ENCODE measurements at places on chromosomes 3 and 15.

DNA sequence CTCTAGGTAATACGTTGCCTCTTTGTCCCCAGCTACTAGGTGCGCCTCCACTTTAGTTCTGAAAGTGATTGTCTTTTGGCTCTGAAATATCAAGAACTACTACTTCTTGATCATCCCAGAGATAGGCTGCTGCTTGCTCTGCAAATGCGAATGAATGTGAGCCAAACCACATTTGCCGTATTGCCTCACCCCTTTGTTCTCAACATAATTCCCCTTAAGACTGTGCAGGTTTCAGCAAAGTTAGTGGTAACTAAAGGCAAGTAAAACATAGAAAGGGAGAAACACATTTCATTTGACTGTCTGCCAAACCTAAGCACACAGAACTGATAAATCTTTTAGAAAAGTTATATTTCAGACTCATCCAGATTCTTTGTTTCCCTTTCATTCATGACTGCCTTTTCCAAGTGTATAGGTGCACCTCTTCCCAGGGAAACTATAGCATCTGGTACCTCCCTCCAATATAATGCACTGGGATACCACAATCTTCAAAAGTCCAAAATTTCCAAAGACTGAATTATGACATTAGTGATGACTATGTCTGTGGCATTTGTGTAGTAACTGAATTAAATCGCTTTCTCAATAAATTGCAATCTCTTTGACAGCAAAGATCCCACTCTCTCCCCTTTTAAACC, 720.6 kb upstream of the CBLB start:
- no peaks in the 10 kb centered on the region for H3K4me1 ChIP-seq
- DNase-seq = no peak
- H3K4me3 ChIP-seq = no peak overlapping the region

DNA sequence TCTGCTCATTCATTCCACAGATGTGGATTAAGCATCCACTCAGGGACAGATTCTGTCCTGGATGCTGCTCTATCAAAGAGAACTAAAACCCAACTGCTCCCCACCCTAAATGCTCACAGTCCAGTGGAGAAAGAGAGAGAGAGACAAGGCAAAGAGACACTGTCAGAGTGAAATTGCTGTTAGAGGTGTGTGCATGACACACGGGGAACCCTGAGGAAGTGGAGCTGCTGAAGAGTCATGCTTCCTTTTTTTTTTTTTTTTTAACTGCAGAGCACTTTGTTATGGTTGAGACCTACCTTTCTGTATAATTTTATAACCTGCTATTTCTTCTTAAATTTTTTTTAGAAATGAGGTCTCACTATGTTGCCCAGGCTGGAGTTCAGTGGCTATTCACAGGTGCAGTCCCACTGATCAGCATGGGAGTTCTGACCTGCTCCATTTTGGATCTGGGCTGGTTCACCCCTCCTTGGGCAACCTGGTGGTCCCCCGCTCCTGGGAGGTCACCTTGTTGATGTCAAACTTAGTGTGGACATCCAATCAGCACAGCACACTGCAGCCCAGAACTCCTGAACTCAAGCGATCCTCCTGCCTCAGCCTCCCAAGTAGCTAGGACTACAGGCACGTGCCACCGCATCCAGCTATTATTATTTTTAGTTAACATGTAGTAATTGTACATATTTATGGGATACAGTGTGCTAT, 18.2 kb upstream of the PSTPIP1 start:
- no peak for DNase-seq
- H3K27ac ChIP-seq = no peak overlapping the region
- H3K4me3 ChIP-seq = no peak overlapping the region
- H3K36me3 ChIP-seq = no peaks in the 10 kb centered on the region
- H3K27me3 ChIP-seq = no peaks in the 10 kb centered on the region

GRCh38 chr3:79767905-79768267, at the start of gene ROBO1:
TSS of gene ROBO1 (minus strand) at chr3:79767998.
- H3K4me1 ChIP-seq = peaks cover 4% of the 10 kb centered on the region
- H3K27ac ChIP-seq = no peak within 1 kb of the TSS
- H3K36me3 ChIP-seq = no peaks in the 10 kb centered on the region
- H3K27me3 ChIP-seq = peaks cover 6% of the 10 kb centered on the region

GRCh38 chr3:168847291-168847883, 751.7 kb upstream of the GOLIM4 start:
- H3K27me3 ChIP-seq = no peaks in the 10 kb centered on the region
- DNase-seq = no peak
- H3K4me3 ChIP-seq = no peak overlapping the region
- H3K36me3 ChIP-seq = no peaks in the 10 kb centered on the region

GRCh38 chr3:136152176-136152843, 43.8 kb downstream of the MSL2 start:
- H3K27me3 ChIP-seq = no peaks in the 10 kb centered on the region
- H3K4me1 ChIP-seq = peaks cover 4% of the 10 kb centered on the region
- no peaks in the 10 kb centered on the region for H3K36me3 ChIP-seq

DNA sequence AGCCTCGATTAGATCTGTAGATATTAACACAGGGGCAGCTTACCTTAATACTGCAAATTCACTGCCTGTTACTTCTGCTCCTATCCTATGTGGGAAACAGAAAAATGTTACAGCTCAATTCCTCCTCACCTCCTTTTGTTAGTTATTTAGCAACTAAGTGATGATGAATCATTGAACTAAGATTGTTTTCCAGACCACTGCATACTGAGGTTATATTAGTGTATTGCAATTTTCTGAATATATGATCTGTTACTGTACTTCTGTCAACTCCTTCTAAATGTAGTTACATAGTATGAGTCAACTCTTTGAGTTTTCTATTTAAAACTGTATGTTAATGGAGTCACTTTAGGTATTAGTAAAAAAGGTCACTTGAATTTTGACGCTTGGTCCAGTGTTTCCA, 331.5 kb upstream of the SLCO3A1 start:
- no peak overlapping the region for H3K4me3 ChIP-seq
- DNase-seq = no peak
- no peak overlapping the region for H3K27ac ChIP-seq
- H3K4me1 ChIP-seq = no peaks in the 10 kb centered on the region
- H3K27me3 ChIP-seq = no peaks in the 10 kb centered on the region

DNA sequence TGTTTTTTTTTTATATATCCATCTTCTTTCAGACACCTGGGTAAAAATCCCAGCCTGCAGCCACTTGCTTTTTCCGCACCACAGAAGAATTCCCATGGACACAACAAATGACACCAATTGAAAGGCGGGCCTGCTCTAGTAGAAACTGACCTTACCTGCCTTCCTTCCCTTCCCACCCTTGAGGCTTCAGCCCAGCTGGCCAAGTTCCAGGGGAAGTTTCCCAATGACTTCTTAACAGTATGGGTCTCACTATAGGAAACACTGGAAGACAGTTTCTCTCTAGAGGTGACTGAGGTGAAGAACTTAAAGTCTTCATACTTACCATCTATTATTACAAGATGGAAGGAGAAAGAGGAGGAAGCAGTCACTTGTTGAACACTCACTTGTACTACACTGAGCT, 714.2 kb upstream of the NR2F2 start:
- no peak for DNase-seq
- no peaks in the 10 kb centered on the region for H3K27me3 ChIP-seq
- no peaks in the 10 kb centered on the region for H3K36me3 ChIP-seq
- no peaks in the 10 kb centered on the region for H3K4me1 ChIP-seq

GRCh38 chr3:97835761-97836160, 13.9 kb downstream of the CRYBG3 start:
- no peaks in the 10 kb centered on the region for H3K36me3 ChIP-seq
- H3K27me3 ChIP-seq = no peaks in the 10 kb centered on the region
- H3K4me1 ChIP-seq = no peaks in the 10 kb centered on the region
- H3K27ac ChIP-seq = no peak overlapping the region
- no peak for DNase-seq

GRCh38 chr15:25774871-25775270, 88.3 kb downstream of the ATP10A start:
- no peak overlapping the region for H3K4me3 ChIP-seq
- H3K4me1 ChIP-seq = no peaks in the 10 kb centered on the region
- H3K36me3 ChIP-seq = no peaks in the 10 kb centered on the region
- H3K27ac ChIP-seq = no peak overlapping the region

DNA sequence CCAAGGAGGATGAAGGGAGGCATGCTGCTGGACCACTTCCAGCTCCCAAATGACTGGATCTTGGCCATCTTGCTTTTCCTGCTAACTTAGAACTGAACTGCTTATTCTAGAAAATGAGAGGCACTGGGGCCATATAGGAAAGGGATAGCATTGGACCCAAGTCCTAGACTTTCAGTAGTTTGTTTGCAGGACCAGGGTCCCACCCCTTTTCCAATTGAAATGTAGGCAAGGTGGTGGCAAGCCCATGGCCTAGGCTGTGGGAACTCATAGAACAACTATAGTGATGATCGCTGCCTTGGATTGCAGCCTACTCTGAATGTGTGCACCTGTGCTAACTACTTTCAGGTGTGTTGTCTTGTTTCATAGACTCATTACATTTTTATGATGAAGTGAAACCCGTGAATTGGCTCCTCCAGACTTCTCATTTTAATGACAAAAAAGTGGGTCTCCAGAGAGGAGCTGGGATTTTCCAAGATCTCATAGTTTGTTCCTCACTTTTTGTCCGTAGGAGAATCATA, 50.3 kb downstream of the TGFBR2 start:
- H3K36me3 ChIP-seq = peaks cover 56% of the 10 kb centered on the region
- H3K27ac ChIP-seq = peak overlapping the region; percentile 78
- H3K27me3 ChIP-seq = no peaks in the 10 kb centered on the region
- peaks cover 73% of the 10 kb centered on the region for H3K4me1 ChIP-seq
- DNase-seq = no peak
- no peak overlapping the region for H3K4me3 ChIP-seq

DNA sequence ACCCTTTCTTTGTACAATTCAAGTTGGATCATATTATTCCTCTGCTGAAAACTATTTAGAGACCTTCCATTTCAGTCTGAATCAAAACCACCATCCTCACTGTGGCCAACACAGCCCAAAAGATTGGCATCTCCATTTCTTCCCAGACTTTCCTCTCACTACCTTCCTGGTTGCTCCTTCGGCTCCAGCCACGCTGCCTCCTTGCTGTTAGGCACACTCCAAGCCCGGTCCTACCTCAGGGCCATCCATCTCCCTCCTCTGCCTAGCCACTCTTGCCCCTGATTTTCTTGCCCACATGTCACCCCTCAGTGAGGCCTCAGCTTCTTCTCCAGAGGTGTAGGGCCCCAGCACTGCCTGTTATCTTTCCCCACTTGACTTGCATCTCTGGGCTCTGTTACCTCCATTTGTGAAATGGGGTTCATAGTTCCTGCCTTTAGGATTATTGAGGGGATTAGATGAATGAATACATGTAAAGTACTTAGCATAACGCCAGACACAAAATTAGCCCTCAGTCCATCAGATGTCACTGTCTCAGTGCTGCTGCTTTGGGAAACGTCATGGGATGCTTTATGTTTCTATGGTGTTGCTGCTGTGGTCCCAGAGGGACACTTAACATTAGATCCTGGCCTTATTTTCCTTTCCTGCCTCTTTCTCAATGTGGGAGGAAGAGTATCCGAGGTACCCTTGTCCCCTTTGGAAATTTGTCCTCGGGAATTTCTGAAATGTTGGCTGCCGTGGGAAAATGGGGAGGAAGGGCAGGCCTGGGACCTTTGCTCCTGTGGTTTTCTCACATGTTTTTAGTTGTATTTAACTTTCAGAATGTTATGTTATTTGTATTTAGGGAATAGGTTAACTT, 31.3 kb downstream of the SNRK start:
- H3K36me3 ChIP-seq = no peaks in the 10 kb centered on the region
- DNase-seq = no peak

DNA sequence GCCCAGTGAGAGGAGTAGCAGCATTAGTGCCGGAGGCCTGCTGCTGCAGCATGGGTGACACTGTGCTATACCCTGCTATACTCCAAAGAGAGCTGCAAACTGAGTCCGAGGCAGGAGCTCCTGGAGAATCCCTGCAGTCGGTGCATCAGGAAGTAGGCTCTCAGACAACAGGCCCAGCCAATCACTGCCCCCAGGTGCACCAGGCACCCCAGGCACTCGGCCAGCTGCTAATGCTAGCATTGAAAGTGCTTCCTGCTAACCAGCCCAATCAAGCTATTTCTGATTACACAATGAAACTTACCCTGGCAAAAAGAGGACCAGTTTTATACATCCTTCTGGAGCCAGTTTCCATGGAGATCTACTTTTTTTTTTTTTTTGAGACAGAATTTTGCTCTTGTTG, 45.6 kb upstream of the IREB2 start:
- DNase-seq = no peak
- H3K27me3 ChIP-seq = no peaks in the 10 kb centered on the region
- H3K36me3 ChIP-seq = no peaks in the 10 kb centered on the region
- H3K4me3 ChIP-seq = no peak overlapping the region

DNA sequence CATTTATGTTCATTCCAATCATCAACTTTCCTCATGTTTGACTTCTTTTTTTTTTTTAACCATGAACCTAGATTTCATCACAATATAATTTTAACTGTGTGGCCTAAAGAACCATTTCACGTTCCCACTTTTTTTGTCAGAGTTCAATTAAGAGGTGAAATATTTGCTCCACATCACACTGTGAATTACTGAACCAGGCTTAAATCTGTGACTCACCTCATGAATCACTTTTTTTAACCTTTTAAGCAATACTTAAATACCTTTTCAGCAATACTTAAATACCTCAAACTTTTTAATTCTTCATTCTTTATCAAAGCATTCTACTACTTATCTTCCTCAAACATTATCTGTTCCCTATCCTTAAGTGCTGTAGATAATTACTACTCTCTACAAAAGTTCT, 137.6 kb downstream of the SI start:
- no peak for DNase-seq
- H3K27ac ChIP-seq = no peak overlapping the region
- no peaks in the 10 kb centered on the region for H3K27me3 ChIP-seq
- no peak overlapping the region for H3K4me3 ChIP-seq
- no peaks in the 10 kb centered on the region for H3K36me3 ChIP-seq

DNA sequence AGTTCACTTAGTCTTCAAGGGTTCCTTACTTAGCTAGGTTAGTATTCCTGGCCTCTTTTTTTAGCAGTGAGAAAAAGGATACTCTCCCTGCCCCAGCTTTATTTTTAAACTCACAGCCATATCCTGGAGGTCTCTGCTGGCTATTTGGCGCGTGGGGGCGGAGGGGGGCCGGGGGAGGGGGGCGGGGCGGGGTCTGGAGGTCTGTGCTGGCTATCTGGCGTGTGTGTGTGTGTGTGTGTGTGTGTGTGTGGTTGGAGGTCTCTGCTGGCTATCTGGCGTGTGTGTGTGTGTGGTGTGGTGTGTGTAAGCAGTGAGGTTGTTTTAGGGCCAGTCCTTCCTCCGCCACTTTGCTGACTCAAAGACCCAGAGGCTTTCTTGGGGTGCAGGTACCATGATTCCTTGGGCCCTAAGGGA, 579 bp upstream of the PLAAT1 start:
- H3K4me1 ChIP-seq = no peaks in the 10 kb centered on the region
- no peaks in the 10 kb centered on the region for H3K27me3 ChIP-seq
- H3K4me3 ChIP-seq = no peak overlapping the region
- H3K27ac ChIP-seq = no peak overlapping the region
- DNase-seq = peak; percentile 24
- H3K36me3 ChIP-seq = no peaks in the 10 kb centered on the region

GRCh38 chr3:188468662-188469061, 314.7 kb downstream of the LPP start:
- H3K4me1 ChIP-seq = no peaks in the 10 kb centered on the region
- H3K27ac ChIP-seq = peak overlapping the region; percentile 54
- H3K4me3 ChIP-seq = no peak overlapping the region
- H3K36me3 ChIP-seq = no peaks in the 10 kb centered on the region

Measured in upper lobe of left lung (tissue), 6 donors.